Stimulated activated CD4-positive, alpha-beta T cell treated with anti-CD3 and anti-CD28 coated beads, Interleukin-12 subunit alpha, Interleukin-12 subunit beta, amount 100 ng/mL, for 4 hours (primary cell): ENCODE measurements at places on chromosomes 13 and 19.
A peak's percentile ranks its signal among the peaks of the same experiment; 100 is the strongest.

DNA sequence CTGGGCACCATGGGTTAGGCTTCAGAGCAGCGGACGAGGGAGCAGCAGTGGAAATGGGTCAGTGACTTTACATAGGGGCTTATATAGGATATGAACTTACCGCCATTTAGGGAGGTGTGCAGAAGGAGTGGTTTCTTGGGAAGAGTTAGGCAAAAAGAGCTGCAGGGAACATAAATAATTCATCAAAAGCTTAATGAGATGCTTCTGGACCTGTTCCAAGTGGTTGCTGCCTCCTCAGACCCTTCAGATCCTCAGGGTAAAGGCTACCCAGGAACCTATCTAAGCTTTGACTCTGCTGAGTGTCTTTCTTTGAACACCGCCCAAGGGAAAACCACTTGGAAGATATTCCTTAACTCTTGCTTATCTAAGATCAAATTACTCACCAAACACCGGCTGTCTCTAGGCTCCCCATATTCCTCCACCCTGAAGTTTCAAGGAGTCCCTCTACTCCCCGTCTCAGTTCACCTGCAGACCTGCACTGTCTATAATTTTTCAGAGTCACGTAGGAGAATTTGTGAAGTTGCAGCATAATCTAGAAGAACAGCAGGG is at the start of gene IGFL4:
Gene IGFL4, minus strand, starts transcription at position 51 of the 549 bp plus-strand sequence. Its CDS starts 40 bp downstream, at position 11.
- DNase-seq = no peak

- DNase-seq = no peak
These were observed 100.0 kb downstream of the KLF5 start for GRCh38 chr13:73158851-73159250.

DNA sequence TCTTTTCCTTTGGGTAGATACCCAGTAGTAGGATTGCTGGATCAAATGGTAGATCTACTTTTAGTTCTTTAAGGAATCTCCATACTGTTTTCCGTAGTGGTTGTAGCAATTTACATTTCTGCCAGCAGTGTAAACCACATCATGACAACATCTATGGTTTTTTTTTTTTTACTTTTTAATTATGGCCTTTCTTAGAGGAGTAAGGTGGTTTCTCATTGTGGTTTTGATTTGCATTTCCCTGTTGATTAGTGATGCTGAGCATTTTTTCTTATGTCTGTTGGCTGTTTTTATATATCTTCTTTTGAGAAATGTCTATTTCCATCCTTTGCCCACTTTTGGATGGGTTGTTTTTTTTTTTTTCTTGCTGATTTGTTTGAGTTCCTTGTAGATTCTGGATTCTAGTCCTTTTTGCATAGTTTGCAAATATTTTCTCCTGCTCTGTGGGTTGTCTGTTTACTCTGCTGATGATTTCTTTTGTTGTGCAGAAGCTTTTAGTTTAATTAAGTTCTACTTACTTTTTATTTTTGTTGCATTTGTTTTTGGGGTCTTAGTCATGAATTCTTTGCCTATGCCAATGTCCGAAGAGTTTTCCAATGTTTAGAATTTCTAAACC is 38.8 kb downstream of the TDRD3 start:
- DNase-seq = no peak

DNA sequence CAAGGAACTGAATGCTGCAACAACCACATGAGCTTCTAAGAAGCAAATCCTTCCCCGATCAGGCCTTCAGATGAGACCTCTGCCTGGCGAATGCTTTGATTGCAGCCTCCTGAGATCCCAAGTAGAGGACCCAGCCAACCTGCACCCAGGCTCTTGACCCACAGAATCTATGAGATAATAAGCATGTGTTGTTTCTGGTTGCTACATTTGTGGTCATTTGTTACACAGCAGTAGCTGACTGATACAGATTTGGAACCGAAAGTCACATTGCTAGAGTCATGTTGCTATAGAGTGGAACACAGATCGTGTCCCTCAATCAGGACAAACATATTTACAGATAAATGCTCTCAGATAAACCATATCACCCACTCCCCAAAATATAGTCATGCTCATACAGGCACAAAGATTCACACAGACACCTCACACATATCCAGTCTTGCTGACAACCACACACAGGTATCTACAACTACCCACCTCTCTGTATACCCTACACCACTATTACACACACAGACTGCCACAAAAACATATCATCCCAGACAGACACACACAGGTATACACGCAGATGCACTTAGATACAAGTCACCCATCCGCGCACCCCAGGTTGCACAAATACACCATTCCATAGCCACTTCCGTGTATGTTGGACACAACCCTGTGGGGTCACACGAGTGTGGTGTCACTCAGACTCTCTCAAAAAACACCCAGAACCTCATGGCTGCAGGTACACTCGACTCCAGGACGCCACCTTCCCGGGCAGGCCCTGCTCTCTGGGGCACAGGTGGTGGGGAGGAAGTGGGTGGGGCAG is 5.5 kb downstream of the DIRAS1 start:
- DNase-seq = no peak

DNA sequence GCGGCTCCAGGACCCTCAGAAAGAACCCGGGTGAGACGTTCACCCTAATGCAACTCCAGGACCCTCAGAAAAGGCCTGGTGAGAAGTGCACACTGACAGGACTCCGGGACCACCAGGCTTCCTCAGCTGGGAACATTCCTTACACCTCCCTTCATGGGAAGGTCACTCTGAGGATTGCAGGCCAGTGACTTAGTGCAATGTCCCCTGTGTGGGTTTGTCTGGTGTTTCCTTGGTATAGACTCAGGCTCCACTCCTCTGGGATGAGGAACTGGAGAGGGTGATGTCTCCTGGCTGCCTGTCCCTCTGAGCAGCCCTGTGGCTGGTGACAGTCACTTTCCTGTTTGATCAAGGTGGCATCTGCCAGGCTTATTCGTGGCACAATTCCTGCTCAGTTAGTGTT is 49.7 kb downstream of the TEX29 start:
- no peak for DNase-seq

DNA sequence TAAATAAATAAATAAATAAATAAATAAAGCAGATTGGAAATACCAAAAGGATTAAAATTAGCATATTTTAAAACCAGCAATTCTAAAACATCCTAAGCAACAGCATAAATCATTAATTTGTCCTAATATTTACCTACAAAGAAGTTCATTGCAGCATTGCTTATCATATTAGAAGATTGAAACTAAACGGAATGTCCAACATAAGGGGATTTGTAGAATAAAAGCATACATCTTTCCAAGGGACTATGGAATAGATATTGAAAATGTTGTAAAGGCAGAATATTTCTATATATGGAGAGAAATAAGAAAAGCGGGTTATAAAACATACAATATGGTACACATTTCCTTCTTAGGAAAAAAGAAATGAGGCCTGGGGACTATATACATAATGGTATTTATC is 71.1 kb upstream of the RFC3 start:
- DNase-seq = no peak

DNA sequence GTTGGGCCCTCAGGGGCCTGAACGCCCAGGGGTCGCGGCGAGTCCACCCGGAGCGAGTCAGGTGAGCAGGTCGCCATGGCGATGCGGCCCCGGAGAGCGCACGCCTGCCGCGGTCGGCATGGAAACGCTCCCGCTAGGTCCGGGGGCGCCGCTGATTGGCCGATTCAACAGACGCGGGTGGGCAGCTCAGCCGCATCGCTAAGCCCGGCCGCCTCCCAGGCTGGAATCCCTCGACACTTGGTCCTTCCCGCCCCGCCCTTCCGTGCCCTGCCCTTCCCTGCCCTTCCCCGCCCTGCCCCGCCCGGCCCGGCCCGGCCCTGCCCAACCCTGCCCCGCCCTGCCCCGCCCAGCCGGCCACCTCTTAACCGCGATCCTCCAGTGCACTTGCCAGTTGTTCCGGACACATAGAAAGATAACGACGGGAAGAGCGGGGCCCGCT is at the start of gene CCNA1:
Gene CCNA1, plus strand, starts transcription at position 390 of the 439 bp plus-strand sequence. CDS start 562 bp downstream, outside the sequence.
- DNase-seq = no peak

- peak; percentile 37 for DNase-seq
These were observed 535 bp downstream of the CDKN2D start for GRCh38 chr19:10568062-10568825.

- DNase-seq = peak; percentile 20
These were observed 500 bp downstream of the ZFP30 start for GRCh38 chr19:37654629-37655300.

DNA sequence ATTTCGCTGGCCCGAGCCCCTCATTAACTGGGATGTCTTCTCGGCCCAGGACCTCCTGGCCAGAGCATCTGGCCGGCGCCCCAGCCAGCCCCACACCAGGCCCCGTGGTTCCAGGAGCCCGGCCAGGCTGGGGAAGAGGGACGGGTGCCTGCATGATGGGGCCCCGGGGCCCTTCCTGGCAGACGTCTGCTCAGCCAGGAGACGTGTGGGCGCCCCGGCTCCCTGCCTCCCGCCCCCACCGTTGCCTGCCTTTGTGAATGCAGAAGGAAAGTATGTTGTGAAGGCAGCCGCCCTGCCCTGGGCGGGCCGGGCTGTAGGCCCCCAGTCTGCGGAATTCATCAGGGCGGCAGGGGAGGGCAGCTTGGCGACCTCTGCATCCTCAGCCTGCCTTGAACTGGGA is 4.4 kb upstream of the COMP start:
- no peak for DNase-seq

DNA sequence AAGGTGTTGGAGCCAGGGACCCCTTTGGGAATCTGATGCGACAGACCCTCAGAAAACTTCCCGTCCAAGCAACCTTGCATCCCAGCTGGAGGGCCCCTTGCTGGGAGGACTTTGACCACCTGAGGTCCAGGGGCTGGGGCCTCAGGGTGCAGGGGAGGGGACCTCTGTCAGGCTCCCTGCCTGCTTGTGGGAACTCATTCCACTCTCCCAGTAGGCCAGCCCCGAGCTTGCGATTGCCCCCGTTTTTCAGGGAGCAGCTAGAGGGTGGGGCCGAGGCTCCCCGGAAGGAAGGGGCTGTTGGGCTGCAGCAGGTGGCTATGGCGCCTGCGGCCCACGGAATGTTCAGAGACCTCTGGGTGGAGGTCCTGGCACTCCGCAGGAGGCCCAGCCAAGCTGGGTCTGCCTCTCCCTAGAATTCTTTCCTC is 2.8 kb downstream of the GNA11 start:
- no peak for DNase-seq

DNA sequence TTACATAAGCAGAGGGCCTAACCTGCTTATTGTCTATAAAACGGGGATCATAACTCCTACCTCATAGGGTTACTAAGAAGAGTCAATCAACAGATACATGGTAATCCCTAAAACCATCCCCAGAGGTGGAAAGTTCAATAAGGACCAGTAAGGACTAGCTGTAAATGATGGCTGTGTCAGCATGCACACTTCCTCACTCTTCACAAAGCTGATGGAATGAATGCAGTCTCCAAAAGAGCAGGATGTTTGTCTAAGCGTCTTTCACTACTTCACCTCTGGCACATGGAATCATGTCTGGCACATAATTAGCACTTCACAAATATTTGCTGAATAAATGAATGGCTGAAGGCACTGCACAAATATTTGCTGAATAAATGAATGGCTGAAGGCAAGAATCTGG is 134.2 kb downstream of the MIPEP start:
- DNase-seq = no peak

DNA sequence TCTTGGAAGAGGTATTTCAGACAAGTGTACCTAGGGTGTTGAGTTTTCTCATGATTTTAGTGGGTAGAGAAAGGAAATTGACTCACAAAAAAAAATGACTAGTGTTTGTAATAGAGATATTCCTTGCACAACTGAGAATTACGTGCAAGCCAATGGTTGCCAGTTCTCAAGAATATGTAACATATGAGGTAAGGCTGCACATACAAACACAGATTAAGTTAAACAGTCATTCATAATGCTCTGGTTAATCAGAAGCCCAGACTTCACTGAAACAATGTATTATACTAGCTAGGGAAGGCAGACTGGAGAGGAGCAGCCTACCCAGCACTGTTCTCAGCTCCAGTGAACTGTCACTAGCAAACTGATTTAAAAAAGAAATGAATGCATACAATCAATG is 418.3 kb downstream of the DIAPH3 start:
- DNase-seq = no peak

DNA sequence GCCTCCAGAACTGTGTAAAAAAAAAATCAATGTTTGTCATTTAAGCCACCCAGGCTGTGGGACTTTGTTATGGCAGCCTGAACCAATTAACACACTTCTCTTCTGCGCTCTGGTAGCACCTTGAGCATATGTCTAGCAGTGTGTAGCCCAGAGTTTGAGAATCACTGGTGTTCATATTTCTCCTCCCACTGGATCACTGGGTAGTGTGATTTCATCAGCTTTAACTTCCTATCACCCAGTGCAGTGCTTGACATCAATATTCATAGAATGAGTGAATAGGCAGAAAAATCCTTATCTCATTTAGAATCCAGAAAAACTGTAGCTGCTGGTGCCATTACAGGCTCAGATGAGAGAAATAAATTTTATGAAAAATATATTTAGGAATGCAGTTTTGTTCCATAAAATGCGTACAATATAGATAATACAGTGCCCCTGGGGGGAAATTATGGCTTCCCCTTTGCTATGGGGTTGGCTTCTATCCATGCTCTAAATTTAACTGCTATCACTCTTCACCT is 30.7 kb upstream of the WASF3 start:
- no peak for DNase-seq

GRCh38 chr13:45873491-45874325 is 22.2 kb upstream of the SIAH3 start:
- no peak for DNase-seq

DNA sequence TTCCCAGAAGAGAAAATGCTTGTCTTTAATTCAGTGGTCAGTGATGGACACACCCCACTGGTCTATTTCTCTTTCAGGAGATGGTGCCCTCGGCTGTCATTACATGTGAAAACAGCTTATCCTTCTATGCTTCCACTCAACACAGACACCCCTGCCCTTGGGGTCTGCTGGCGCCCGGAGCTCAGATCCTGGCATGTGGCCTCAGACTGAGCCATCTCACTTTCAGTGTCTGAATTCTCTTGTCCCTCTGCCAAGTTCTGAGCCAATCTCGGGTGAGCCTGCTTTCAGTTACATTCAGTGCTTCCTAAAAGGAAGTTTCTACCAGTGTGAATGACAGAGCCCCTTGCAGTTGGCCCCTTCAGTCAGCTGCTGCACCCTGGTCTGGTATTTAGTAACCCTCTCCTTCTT is 293.6 kb downstream of the DNAJC15 start:
- no peak for DNase-seq

DNA sequence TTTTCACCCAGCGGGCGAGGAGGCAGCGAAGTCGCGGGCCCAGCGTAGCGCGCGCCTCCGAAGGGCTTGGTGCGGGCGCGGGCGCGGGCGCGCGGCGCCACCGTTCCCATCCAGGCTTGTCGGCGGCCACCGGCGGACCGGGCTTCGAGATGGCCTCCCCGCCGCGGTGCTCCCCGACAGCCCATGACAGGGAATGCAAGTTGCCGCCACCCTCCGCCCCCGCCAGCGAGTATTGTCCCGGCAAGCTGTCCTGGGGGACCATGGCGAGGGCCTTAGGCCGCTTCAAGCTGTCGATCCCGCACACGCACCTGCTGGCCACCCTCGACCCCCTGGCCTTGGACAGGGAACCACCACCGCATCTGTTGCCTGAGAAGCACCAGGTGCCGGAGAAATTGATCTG is at the start of gene WDR88:
Gene WDR88, plus strand, starts transcription at position 94 of the 400 bp plus-strand sequence. Its CDS starts 56 bp downstream, at position 150.
- no peak for DNase-seq
